MCF 10A (cell line): ENCODE measurements at places on chromosomes 7 and 10.
A peak's percentile ranks its signal among the peaks of the same experiment; 100 is the strongest.

- DNase-seq: no peak
Observed at GRCh38 chr10:126729314-126729870, 58.9 kb upstream of the C10orf90 start.

- no peak for DNase-seq
Observed at GRCh38 chr7:1576521-1577253, 6.9 kb upstream of the PSMG3 start.

- no peak for DNase-seq
Observed at GRCh38 chr10:52071814-52072213, 242.3 kb upstream of the DKK1 start.

GRCh38 chr7:116524609-116525297 is at the start of gene CAV1:
Gene CAV1 (plus strand): TSS chr7:116525036. CDS start chr7:116525063, 27 bp downstream.
- peak; percentile 97 for DNase-seq

DNA sequence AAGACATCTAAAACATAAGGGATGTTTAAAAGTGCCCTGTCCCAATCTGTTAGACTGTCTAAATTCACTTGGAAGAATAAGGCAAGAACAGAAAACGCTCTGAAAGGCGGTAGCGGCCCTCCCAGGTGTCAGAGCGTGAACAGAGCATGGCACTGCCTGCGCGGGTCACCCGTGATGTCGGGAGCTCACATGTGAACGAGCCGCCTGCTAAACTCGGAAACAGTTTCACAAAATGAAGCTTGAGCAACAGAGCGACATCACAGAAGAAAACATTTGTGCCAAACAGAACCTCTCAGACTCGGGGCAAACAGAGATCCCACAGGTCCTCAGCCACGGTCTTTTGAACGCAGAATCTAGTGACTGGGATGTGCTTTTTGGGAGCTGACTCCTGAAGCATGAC is 12.8 kb downstream of the BRI3 start:
- no peak for DNase-seq

DNA sequence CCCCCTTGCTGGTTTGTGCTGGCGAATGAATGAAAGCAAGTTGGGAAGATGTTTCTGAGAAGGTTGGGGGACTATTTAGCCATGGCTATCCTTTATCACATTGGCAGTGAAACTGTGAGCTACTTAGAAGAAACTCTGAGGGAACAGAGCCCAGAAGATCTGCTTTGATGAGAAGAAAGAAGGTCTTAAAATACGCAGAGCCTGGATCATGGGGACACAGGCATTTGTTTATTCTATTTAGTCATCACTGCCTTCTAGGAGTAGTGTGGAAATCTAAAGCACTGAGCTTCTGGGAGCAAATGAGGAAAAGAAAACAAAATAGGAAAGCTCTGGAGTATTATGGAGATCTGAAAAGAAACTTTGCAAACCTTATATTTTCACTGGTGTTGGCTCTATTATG is 28.5 kb downstream of the CPED1 start:
- DNase-seq: peak; percentile 45

GRCh38 chr7:111763221-111763801 is 201.0 kb upstream of the IMMP2L start:
- DNase-seq: peak; percentile 63

DNA sequence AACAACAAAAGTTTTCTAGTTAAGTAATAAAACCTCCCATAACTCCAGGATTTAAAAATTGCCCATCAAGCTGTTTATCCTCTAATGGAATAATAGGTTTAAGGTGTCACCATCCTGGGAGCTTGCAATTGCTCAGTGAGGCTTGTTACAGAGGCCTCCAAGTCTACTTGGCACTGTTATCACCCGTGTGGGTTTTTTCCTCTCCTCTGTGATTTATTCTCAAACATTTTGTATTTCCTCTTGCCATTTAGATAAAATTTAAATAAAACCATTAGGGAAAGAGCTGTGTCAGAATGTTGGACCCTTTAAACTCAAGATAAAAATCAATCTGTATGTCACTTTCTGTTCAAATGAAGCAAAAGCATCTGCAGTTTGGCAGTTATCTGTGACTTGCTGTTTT is 202.6 kb downstream of the GALNT17 start:
- DNase-seq: no peak

DNA sequence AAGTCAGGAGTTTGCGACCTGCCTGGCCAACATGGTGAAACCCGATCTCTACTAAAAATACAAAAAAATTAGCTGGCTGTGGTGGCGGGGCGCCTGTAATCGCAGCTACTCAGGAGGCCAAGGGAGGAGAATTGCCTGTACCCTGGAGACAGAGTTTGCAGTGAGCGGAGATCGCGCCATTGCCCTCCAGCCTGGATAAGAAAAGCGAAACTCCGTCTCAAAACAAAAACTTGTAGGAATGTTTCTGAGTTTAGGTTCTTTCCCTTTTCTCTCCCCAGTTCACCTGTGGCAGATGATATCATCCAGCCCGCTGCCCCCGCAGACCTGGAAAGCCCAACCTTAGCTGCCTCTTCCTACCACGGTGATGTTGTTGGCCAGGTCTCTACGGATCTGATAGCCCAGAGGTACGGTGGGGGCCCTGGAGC is 138.8 kb upstream of the BTBD16 start:
- DNase-seq: no peak

DNA sequence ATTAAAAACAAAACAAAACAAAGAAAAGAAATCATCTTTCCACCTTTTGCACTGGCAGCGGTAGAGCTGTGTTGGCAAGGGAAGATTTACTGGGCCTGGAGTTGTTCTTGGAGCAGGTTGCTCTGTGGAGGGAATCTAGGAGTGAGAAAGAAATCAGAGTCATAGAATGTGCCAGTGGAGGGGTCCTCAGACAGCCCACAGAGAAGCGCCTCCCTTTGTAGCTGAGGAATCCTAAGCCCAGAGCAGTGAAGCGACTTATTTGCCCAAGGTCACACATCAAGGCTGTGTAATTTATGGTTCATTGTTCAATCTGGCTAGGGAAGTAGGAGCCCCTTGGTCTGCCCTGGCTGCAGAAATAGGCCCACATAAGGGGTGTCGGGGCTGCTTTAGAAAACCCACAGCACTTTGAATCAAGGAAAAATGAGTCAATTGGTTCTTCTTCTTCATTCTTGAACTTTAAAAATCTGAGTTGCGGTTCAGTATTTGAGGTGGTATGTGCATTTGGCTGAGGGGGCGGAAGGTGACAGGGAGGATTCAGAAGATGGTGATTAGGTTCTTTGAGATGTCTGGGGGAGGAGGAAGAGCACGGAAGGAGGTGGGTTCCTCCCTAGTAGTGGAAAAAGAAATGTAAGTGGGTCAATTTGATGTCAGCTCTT is 253.7 kb downstream of the PTEN start:
- no peak for DNase-seq

GRCh38 chr7:4103352-4104091 is 578.6 kb upstream of the FOXK1 start:
- peak; percentile 75 for DNase-seq

DNA sequence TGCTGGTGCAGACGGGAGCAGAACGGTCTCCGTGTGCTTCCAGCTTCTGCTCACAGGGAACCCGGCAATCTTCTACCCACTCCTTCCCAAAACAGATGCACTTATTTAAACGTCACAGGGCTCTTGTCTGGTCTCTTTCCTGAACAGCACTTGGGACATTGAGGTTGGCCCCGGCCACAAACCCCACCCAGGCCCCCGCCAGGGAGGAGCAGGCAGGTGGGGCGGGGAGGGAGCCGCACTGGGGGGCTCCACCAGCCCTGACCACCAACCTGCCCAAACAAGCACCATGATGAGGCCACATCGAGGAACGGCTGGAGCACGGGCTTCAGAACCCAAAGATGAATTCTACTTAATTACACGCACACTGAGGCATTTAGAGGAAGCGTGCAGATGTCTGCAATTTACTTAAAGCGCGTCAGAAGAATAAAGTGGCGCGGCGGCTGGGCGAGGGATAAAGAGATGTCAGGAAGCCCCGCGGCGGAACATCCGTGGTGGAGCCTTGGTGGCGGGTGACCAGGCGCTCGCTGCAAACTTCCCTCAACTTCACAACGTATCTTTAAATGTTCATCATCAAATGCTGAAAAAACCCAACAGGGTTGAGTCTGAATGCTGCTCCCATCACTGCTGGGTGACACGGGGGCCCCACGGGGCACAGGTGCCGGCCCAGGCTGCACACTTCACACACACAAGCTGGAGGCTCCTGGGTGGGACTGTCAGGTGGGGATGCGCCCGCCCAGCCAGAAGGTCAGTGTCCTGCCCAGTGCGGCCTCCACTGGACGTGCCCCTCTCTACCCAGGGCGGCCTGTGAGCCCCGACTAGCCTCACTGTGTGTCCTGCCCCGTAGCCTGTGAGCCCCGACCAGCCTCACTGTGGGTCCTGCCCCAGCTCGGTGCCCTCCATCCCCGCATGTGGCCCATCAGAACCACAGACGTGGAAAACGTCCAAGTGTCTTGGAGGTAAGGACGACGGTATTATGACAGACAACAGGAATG is 279.2 kb downstream of the MAD1L1 start:
- no peak for DNase-seq

DNA sequence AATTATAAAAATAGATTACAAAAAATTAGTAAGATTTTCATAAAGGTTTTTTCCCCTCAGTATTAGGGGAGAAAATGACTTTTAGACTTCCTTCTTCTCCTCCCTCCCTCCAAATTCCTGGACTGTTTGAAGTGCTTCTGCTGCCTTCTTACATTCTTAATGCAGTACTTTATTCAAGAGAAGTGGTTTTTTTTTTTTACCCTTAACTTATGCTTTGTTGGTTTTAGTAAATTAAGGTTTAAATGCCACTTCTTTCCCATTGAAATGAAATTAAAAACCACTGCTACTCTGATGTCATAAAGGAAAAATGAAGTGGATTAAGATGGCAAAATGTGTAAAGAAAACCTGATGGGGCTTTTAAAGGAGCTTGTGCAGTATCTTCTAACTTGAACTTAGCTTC is 140.7 kb downstream of the VTI1A start:
- DNase-seq: no peak

GRCh38 chr7:126589068-126589684 is 663.6 kb downstream of the GRM8 start:
- peak; percentile 78 for DNase-seq

DNA sequence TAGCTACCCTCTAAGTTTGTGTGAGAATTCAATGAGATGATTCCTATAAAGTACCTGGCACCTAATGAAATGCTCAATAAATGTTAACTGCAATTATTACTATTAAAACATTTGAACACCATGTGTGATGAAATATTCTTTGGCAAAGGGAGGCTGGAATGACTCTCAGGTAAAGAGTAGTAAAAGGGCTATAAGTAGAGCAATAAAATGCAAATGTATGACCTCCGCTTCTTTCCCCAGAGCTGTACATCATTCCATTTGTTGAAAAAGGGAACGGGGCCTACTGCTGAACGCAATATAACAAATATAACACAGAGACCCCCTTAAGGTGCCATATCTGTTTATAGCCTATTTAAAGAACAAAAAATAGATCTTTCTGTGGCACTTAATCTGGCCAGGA is 27.8 kb downstream of the CELF2 start:
- no peak for DNase-seq

DNA sequence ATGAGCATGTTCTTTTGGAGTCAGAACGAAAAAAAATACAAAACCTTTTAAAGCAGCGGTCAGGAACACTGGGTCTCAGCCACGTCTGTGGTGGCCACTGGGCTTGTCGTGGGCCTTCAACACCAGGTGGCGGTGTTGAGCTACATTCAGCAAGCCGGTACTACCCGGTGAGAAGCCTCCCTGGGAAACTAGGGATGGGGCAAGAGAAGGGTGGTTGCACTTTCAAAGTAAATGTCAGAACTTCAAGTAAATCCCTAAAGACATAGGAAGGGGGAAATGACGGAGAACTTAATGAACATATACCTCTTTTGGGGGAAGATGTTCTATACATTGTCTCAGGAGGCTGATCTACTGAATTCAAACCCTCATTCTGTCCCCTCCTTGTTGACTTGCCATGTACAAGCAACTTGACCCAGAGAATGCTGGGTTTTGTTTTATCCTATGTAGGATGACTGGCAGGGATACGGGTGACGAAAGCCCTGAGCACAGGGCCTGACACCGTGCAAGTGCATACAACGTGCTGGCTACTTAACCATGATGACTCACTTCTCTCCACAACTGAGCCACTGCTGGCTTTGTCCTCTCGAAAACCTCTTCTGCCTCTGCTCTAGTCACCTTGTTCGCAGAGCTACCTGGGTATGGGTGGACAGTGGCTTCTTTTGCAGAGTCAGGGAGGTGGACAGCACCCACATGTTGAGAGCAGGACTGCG is 49.0 kb upstream of the BAMBI start:
- DNase-seq: peak; percentile 84

GRCh38 chr7:148589640-148590039 is 926 bp upstream of the C7orf33 start:
- DNase-seq: no peak

GRCh38 chr7:75795831-75796285 is 17.7 kb downstream of the CCL24 start:
- no peak for DNase-seq

GRCh38 chr7:151859111-151859947 is 17.6 kb downstream of the PRKAG2 start:
- peak; percentile 30 for DNase-seq

GRCh38 chr7:44222776-44223261 is 22.0 kb downstream of the YKT6 start:
- no peak for DNase-seq

GRCh38 chr10:15759265-15759664 is 39.5 kb upstream of the ITGA8 start:
- no peak for DNase-seq

GRCh38 chr7:74173491-74173865 is 678 bp upstream of the EIF4H start:
- no peak for DNase-seq

DNA sequence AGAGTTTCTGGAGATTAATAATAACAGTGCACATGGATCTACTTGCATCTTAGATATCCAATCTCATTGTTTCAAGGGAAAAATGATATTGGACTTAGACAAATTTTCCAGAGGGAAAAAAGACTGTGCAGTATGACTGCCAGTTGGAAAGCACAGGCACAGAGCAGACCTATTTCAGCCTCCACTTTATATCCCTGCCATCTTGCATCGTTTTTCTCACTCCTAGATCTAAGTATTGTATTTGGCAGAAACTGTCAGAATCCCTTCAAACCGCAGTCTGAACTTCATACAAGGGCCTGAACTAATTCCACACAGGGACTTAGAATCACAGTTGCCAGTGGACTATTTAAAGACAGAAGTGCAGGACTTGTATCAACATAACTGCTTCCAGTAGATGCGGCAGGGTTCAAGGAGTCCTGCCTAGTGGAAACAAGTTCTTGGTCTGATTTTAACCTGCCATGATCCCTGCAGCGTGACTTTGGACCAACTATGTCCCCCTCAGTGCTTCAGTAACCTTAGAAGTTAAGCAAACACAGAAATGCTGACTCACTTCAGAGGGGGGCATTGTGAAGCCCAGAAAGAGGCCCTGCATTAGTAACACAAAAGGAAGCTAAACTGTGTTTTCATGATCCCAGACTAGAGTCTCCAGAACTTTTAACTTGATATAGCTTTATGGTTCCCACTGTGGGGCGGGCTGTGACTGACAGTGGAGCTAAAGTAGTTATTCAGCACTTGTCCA is 95.7 kb upstream of the PALS2 start:
- peak; percentile 51 for DNase-seq

- no peak for DNase-seq
Observed at GRCh38 chr7:26135076-26135475, 16.9 kb upstream of the NFE2L3 start.

DNA sequence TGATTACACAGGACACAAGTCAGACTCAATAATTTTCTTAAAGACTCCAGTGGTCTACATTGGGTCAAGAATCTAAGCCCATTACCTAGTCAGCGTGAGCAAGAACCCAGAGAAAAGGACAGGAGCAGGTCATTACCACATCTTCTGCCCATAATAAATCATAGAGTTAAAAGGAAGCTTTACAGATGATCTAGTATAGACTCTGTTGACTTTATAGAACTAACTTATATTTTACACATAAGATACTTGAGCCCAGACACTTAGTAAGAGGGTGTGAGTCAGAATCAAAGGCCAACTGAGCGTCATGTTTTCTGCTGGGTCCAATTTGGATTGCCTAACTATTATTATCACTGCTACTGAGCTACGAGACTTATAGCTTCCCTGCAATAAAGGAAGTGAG is 206.1 kb upstream of the NPSR1 start:
- DNase-seq: peak; percentile 64
